ENCODE measurements at places on chromosomes 7 and 10.

DNA sequence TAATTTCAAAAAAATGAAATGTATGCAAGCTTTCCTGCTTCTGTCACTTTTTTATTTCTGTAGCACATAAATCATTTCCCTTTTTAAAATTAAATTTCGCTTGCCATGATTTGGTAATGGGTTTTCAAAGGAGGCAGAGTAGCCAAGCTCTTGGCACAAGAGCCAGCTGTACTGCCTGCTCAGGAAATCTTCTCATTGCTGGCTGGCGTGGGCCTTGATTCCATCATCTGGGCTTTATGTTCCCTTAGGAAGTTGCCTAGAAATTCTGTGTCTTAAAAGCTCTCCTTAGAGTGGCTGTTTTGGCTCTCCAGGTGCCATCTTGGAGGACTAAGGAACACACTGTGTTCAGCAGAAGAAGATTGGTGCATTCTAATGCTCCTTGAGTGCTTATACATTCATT lies 107.4 kb downstream of the ARID5B start:
- no peak for DNase-seq

DNA sequence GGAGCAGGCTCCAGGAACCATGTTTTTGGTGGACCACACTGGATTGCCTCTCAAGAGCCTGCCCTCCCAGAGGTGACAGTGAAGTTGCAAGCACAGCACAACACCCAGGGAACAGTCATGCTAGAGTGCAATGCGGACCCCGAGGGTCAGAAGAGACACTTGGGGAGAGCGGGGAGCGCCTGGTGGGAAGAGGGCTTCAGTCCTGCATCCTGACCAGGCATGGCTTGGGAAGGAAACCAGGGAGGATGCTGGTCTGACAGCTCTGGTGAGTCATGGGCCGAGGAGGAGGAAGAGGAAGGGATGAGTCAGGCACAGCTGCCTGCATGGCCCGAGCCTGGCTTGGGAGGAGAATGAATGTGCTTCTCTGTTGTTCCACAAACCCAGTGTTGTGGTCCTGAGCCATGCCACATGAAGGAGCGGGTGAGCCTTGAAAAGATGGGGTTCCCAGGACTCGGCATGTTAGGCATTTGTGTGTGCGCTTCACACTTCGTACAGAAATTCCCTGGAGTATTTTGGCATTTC lies 29.5 kb upstream of the ANKRD2 start:
- DNase-seq: no peak

- no peak for DNase-seq
These were observed 145.6 kb upstream of the RNF32 start for GRCh38 chr7:156494960-156495359.

- DNase-seq: no peak
These were observed 90.8 kb downstream of the CREM start for GRCh38 chr10:35217455-35217854.

- no peak for DNase-seq
These were observed 347.6 kb downstream of the MDFIC start for GRCh38 chr7:115269486-115269885.

- no peak for DNase-seq
These were observed 516.4 kb downstream of the PCDH15 start for GRCh38 chr10:54284526-54285193.

DNA sequence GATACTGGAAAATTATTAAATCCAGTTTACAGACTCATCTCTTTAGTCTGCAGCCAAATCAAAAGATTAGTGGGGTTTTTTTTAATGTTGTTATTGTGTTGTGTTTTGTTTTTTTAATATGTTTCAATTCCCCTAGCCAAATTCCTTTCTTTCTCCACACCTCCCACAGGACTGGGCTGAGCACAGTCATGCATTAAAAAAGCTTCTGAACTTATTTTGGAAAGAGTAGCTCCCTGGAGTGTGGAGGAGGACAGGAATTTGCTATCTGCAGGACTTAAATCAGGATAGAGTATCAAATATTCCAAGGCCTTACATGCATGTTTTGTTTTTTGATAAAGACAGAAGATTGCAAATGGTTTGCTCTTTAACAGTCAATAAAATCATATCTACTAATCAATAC lies 90.7 kb downstream of the GNAI1 start:
- no peak for DNase-seq

DNA sequence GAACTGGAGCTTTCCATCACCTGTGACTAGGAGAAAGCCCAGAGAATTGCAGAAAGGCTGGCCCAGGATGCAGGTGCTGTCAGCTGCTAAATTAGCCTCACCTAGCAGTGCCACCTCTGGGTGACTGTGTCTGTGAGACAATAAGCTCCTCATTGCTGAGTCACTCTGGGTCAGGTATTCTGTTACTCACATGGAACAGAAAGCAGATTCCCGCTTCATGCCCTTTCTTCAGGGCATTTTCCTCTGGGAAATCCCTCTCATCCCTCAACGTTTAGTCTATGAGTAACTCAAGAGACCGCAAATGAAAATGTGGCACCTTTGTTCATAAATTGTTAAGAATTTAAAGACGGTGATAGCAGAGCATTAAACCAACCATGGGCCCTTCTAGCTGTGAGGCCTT lies 184.0 kb downstream of the ADAM12 start:
- DNase-seq: no peak

- DNase-seq: no peak
These were observed 9.7 kb upstream of the TARP start for GRCh38 chr7:38283107-38283506.

DNA sequence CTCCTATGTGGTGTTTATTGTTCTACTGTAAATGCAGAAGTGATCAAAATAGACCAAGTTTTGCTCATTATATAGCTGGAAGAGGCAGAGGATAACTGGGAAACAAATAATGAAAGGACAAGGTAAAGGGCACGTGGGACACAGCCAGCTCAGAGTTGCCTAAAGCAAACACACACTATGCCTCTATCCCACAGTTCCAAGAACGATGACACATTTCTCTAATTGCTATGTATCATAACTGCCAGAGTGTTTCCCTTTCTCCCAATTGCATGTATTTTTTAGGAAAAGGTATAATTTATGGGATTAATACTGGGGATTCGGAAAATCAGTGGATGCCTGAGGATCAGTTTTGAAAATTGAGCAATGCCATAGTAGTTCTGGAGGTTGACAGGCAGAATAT lies 49.0 kb downstream of the CCDC71L start:
- no peak for DNase-seq

- DNase-seq: no peak
These were observed 131.1 kb downstream of the ADARB2 start for GRCh38 chr10:1605999-1606940.

DNA sequence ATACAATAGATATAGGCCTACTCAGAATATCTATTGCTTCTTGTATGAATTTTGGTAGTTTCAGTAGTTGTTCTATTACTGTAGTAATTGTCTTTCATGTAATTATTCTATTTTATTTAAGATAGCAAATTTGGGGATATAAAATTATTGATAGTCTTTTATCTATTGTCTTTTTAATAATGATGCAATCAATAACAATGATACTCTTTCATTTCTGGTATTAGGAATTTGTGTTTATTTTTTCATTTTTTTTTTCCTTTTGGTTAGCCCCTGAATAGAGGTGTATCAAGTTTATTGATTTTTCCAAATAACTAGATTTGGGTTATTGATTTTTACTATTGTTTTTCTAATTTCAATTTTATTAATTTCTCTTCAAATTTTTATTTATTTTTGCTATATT lies 1503.7 kb downstream of the REEP3 start:
- no peak for DNase-seq

Data from NT2/D1 (cell line).